ENCODE measurements at places on chromosomes 3 and 15. TPM values are rescaled to one million over a fixed set of nuclear protein-coding genes. Genes with fewer than 3 reads are reported as not detected.

EOGT gene
- 13.0 TPM for total RNA-seq

UBAP1L gene
- total RNA-seq, result 7.2 TPM

EFCC1 gene
- 0.22 TPM for total RNA-seq

EIF5A2 gene
- 13.7 TPM for total RNA-seq

GASK1A gene
- not detected for total RNA-seq

SENP7 gene
- total RNA-seq, result 37.5 TPM

CD80 gene
- total RNA-seq, result 0.41 TPM

CP gene
- total RNA-seq, result not detected

GPR62 gene
- not detected for total RNA-seq

NR2E3 gene
- total RNA-seq, result not detected
